ENCODE measurements at places on chromosomes 1 and 21.

DNA sequence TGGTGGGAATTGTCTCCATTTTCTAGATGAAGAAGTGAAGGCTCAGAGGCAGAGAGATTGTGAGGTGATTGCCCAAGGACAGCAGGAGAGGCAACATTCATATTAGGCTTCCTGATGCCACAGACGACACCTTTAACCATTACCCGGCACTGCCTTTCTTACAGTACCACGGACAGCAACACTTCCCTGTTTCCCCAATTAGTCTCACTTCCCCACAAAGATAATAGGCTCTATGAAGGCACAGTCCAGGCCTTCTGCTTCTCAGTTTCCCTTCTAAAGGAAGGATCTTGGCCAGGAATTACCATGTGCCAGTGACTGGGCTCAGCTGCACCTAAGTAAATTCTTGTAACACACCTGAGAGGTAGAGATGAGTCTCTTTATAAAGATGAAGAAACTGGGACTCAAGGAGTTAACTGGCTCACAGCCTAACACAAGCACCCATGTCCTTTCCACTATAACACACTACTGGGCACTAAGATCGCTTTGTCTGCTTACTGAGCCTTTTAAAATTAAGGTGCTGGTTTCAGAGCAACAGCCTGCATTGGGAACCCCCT, 9.6 kb downstream of the IGSF9 start:
- DNase-seq, result no peak

DNA sequence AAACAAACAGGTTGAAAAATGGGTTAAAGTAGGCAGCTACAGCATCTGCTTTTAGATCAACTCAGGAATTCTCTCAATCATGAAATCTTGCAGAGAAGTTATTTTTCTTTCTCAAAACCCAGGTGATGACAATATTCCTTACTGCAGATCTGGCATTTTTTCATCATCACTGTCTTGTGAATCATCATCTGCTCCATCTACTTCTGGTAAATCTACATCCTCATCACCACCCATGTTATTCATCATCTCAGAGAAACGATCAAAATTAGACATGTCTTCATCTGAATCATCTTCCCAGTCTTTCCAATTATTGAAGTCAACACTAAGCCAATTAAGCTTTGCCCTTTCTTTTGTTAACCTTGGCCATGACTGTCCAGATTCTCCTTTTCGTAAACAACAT, 21.8 kb downstream of the GBP2 start:
- DNase-seq, result no peak

GRCh38 chr1:62484824-62485468, 48.1 kb downstream of the USP1 start:
- no peak for DNase-seq

DNA sequence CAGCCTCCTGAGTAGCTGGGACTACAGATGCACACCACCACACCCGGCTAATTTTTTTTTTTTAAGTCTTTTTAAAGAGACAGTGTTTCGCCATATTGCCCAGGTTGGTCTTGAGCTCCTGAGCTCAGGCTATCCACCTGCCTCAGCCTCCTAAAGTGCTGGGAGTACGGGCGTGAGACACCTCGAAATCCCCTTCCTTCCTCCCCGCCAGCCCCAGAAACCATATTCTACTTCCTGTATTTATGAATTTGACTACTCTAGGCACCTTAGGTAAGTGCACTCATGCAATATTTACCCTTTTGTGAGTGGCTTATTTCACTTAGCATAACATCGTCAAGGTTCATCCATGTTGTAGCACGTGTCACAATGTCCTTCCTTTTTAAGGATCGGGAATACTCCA, 6.9 kb upstream of the LRP8 start:
- no peak for DNase-seq

DNA sequence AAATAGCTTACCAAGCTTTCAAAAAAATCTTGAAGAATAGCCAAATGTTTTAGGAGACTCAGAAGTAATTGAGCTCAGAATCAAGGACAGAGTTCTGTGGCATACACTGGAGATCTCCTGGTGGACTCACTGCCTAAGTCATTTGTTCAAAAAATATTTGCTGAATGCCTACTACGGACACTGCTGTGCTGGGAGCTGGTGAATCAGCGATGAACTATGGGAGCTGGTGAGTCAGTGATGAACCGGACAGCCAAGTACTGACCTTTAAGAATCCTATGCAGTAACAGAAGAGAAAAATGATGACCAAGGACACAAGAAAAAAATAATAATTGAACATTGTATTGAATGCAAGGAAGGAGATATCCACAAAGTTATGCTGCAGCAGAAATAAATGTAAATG, 717.9 kb upstream of the CXADR start:
- DNase-seq, result peak; percentile 94

DNA sequence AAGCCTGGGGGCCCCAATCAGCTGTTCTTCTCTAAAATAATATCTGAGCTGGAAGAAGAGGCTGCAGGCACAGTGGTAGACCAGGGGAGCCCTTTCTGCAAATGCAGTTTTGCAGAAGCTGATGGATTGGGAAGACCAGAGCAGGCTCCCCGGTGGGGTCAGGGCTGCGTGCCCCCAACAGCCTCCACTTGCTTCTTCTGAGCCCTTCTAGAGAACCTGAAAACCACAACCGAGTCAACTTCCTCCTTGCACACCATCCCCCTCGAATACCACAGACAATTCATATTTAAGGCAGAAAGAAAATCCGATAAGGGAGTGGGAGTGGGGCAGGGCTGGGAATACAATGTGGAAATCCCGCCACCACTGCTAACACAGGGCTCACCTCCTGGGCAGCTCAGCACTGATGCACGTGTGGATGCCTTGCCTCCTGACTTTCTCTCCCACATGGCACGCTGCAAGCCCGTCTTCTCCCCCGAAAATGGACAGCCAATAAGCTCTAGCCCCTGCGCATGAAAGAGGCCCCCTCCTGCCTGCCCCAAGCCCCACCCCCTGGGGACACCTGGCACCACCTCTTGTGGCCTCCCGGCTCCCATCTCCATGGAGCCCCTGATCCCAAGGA, 25.4 kb upstream of the ALDH4A1 start:
- DNase-seq, result peak; percentile 54

- no peak for DNase-seq
Measured at GRCh38 chr1:110478886-110479285, 27.9 kb downstream of the PROK1 start.

GRCh38 chr1:25810341-25811299, 9.1 kb upstream of the MTFR1L start:
- peak; percentile 35 for DNase-seq

DNA sequence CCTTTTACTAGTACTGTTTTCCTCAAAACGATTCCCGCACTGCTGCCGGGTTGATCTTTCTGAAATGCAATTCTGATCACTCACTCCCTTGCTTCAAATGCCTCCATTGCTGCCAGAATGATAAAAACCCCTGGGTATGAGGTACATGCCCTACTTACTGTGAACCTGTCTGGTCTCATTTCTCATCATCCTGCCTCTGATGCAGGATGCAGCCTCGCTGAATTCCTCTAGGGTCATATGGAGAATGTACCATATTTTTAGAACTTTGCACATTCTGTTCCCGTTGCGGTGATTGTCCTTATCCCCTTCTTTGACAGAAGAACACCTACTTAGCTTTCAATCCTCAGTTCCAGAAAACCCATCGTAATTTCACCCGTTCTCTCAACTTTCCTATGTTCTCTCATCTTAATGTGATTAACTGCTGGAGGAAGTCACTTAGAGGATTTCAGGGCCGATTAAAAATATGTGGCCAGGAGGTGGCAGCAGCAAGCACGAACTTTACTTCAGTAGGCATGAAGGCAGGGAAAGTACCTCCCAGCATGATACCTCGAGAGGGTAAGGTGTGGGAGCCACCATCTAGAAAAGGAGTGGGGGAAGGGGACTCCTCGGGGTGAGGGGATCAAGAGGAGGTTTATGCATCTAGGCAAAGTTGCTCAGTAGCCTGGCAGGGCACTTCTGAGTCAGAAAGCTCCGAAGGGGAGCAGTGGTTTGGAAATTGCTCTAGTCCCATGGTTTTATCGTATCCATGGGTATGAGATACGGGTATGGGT, 361.5 kb upstream of the ZP4 start:
- DNase-seq, result peak; percentile 64

DNA sequence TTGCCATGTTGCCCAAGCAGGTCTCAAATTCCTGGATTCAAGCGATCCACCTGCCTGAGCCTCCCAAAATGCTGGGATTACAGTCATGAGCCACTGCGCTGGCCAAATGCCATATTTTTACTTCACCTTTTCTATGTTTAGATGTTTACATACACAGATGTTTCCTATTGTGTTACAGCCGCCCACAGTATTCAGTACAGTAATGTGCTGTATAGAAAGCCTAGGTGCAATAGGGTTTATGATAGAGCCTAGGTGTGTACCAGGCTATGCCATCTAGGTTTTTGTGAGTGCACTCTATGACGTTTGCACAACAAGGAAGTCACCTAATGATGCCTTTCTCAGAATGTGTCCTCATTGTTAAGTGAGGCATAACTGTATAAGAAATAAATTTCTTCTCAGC, 153.4 kb downstream of the CHRM3 start:
- DNase-seq, result no peak

- DNase-seq, result no peak
Measured at GRCh38 chr1:48228156-48228555, 5.6 kb downstream of the SLC5A9 start.

- no peak for DNase-seq
Measured at GRCh38 chr1:228381356-228381755, 25.3 kb downstream of the TRIM11 start.

DNA sequence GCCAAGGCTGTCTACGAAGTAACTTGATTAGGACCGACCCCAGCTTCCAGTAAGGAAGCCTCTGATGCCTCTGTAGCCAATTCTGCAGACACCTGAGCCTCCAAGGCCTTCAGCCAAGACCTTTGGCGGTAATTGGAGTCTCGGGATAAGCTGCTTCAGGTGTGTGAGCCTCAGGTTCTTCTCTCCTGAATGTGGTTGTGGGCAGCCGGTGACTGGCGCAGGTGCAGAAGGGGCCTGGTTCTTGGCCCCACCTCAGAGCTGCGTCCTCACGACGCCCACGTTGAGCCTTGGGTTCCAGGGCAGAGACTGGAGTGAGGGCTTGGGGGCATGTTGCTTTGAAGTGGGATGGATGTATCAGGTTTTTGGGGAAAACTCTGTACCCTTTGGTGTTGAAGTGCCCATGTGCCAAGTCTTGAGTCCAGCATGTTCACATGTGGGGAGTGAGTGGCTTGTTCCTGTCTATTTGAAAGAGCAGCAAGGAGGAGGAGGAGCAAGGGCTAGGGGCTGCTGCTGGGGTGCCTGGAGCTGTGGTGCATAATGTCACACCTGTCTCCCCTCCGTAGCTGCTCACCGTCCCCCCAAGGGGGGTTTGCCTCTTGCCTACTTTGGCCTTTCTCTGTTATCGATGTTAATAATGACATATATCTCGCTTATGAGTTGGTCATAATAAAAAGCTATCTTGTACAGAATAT, 1.4 kb downstream of the PSEN2 start:
- DNase-seq, result no peak

DNA sequence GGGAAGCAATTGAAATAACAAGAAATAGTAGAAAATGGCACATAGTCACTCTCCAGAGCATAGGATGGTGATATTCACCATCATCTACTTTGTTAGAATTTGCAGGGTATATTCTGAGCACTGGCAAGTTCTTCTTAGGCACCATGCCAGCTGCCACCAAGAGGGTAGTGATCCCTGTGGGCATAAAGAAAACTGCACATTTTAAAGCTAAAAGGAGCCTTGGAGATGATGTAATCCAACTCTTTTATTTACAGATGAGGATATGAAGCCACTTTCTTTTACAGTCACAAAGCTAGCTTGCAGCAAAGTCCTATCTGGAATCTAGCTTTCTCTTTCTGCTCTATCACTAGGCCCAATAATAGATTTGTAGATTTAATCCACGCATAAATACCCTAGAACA, 69.0 kb downstream of the PTGER3 start:
- no peak for DNase-seq

DNA sequence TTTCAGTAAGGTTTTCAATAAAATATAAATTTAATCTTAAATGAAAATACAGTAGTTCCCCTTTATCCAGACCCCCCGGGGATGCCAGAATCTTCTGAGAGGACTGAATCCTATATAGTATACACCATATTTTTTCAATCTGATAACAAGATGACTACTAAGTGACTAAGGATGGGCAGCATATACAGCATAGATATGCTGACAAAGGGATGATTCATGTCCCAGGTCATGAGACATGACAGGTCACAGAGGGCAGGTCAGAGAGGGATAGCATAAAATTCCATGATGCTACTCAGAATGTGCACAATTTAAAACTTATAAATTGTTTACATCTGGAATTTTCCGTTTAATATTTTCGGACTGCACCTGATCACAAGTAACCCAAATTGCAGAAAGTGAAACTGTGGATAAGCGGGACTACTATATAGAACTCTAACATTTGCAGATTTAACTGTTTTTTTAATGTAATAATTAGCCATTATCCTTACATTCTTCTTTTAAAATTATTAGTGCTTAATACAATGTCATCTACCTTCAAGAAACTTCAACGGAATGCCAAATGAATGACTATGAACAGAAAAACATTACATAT, 48.8 kb downstream of the LRRC40 start:
- DNase-seq, result no peak

GRCh38 chr1:51274676-51275075, 38.6 kb downstream of the RNF11 start:
- no peak for DNase-seq

GRCh38 chr1:18927082-18927653, 24.8 kb upstream of the ALDH4A1 start:
- DNase-seq, result no peak

- DNase-seq, result no peak
Measured at GRCh38 chr21:42523941-42524340, 10.3 kb downstream of the SLC37A1 start.

GRCh38 chr1:25003000-25003399, 72.9 kb upstream of the RUNX3 start:
- DNase-seq, result no peak

DNA sequence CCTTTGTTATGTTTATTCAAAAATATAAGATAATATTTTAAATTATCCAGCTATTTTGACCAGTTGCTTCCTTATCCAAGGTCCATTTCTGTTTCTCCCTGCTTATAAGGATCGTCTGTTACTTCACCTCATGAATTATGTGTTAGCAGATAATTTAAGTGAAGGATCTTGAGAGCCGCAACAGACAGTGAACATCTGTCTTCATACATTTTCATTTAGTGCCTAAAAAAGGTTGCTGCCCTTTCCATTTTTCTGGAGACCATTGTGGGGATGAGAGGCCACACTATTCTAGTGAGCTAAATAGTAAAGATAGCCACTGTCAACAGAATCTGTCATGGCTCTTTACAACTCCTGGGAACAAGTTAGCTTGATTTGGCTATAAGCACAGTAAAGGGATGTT, 154.0 kb downstream of the CLEC20A start:
- no peak for DNase-seq

- DNase-seq, result no peak
Measured at GRCh38 chr1:19078536-19078935, 122.1 kb upstream of the IFFO2 start.

DNA sequence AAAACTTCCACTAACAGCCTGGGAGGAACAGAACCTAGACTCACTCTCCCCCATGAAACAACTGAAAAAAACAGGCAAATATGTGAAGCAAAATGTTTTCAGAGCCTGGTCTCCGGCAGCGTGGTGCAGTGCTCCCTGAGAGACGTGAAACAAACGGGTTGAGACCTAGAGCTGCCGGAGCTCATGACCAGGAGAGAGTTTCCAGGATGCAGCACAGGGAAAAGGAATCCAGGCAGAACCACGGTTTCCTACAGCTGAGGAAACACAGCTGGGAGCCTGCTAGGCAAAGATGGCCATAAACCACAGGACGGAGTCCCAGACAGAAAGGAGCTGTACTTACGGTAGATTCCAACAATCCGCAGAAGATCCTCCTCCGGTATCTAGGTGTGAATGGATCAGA, 20.2 kb upstream of the SLC19A1 start:
- DNase-seq, result no peak

GRCh38 chr1:245583575-245584330, 429.0 kb downstream of the KIF26B start:
- no peak for DNase-seq
